Glomerular endothelial cell (primary cell): ENCODE measurements at places on chromosomes 11 and 22.

DNA sequence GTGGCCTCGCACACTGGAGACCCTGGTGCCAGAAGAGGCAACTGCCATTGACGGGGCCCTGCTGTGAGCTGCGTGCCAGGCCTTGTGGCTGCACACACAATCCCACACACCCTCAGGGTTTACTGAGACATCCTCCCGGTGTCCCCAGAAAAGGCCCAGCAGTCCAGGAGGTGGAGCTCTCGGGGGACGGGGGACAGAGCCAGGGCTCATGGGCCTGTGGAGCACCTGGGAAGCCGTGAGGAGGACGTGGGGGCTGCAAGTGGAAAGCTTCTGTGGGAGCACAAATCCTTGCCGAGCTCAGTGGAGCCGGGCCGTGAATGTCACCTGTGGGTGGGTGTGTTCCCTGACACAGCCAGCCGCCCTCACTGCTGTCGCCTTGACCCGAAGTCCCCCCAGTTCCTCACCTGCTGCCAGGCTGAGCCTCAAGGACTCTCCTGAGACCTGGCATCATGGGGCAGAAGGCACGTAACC lies 609.7 kb downstream of the TBC1D22A start:
- DNase-seq = no peak

DNA sequence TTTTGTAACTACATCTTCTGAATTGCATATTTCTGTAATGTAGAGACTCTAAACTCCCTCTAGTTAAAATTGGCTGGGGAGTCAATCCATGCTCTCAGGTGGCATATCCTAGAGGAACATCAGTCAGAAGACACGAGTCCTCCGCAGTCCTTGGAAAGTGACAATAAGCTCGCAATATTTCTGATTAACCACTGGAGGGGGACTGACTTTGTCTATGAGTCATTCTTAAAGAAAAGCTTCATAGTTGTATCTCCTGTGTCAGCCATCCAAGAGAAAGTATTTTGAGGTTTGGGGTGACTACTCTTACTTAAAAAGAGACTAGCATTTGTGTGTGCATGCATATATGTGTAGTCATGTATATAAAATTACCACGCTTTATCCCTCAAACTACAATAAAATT lies 60.2 kb downstream of the SLN start:
- no peak for DNase-seq

DNA sequence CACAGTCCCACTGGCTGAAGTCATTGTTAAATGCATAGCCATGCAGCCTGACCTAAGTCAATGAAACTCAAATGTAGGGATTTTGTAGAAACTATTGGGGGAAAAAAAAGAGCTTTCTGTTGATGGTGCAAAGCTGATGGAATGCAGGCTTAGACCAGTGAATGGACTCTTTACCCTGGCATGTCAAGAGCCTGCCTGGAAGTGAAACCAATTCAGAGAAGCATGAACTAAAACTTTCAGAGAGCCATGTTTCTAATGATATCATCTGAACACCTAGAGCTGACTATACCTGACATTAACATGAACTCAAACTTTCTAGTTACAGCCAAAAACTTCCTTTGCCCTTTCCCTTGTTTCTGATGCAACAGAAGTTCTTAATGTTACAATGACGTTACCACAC lies 89.0 kb downstream of the APIP start:
- DNase-seq = no peak

GRCh38 chr11:66429983-66430602 lies 8.6 kb downstream of the MRPL11 start:
- no peak for DNase-seq

DNA sequence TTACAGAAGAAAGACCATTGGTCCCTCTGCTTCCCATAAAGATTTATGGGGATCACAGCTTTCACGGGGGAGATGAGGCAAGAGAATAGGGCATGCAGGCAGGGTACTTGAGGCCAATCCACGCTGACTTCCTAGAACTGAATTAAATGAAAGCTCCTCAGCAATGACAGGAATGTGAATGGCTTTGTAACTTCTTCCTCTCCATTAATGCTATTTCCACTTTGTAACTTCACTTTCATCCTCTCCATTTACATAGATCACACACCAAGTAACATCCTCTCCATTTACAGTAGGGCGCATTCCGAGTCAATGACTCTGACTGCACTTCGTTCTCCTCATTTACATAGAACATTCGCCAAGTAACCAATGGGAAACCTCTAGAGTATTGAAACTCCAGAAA lies 89.8 kb downstream of the PIWIL4 start:
- DNase-seq = no peak

DNA sequence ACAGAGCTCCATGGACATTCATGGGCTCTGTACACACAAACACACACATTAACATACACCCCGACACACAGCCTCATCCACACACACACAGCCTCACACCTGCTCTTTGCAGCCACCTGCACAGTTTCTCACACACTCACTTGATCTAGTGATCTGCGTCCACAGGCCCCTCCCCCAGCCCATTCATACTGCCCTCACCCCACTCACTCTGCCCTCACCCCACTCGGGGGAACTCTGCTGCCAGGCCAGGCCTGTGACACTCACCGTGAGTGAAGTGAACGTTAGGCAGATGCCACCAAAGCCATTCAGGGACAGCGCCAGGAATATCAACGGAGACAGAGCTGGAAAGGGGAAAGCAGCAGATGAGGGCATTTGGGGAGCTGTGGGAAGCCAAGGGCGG lies 15.0 kb downstream of the SLC43A1 start:
- DNase-seq = no peak

GRCh38 chr11:62925308-62925707 lies 4.1 kb upstream of the CHRM1 start:
- no peak for DNase-seq

DNA sequence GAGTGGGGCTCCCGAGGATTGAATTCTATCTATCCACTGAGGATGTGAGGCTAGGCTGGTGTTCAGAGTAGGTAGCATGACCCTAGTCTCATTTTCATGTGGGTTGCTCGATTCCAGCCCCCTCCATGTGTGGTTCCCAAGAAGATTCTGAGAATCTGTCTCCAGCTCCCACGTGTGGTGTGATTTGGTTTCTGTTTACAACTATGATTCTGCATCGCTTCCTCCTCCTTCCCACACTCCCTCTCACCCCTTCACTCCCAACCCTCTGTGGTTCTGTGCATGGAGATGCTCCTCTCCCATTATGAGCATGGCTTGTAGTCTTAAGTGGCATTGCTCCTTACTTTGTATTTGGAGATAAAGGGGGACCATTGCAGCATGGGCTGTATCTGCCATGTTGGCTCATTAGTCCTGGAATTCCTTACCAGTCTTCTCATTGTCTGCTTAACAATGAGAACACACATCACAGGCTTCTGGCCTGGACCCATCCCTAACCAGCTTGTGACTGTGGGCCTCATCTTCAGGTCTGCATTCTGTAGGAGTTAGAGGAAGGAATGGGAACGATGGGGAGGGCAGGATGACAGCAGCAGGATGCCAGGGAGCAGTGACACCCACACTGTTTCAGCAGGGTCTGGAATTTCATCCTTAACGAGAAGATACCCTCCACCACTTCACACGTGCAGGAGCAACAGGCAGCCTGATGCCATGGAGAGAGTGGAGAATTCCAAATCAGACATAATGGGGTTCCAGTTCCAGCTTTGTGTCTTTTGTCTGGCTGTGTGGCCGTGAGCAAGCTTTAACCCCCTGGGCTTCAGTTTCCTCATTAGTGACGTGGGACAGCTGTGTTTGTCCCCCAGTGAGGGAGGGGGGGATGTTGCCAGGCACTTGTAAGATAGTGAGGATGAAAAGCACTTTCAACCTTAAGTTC lies 86.0 kb downstream of the CCDC81 start:
- DNase-seq = no peak

DNA sequence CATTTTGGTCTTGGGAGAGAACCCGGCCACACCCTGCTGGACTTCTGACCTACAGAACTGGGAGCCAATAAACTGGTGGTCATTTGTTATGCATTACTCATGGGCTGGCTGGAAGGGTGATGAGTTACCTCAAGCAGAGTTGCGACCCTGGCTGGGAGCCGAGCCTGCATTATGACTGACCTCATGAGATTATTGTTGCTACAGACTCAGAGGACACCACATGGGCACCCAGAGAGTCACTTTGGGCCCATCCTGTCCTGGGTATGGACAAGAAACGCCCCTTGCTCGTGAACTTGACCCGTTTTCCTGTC lies 531.7 kb downstream of the TBC1D22A start:
- no peak for DNase-seq

DNA sequence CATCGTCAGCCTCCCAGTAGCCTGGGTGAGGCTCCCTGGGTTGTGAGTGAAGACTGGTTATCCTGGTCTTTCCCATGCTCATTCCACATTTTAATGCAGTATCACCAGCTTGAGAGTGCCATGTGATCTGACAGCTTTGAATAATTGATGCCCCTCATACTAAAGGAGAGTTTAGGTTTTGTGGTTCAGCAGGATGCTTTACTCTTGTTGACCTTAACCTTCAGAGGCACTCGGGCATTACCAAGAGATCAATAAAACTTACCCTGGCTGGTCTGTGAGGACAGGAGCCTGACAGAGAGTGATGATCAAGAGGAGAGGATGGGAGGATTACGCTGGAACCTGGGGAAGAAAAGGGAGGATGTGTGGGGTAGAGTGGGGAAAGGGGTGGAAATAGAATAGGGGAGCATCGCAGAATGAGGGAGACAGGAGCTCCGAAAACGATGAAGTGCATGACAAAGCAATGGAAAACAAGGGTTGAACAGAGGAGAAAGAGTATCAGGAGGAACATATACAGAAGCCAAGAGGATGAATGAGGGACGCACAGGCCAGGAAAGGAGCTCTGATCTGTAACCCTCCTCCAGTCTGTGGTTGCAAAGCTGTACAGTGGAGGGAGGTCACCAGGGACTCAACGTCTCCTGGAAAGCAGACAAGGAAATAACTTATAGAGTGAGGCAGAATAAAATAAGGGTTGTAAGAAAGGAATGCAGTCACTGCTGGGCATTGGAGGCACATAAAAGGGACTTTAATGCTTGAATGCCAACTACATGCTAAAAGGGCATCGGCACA lies 594.5 kb downstream of the NTM start:
- DNase-seq = no peak

GRCh38 chr11:15863411-15863810 lies 492.9 kb downstream of the SOX6 start:
- no peak for DNase-seq

GRCh38 chr11:34480314-34480713 lies 33.3 kb downstream of the ELF5 start:
- DNase-seq = no peak

GRCh38 chr11:77072851-77073327 lies 6.1 kb downstream of the CAPN5 start:
- no peak for DNase-seq

DNA sequence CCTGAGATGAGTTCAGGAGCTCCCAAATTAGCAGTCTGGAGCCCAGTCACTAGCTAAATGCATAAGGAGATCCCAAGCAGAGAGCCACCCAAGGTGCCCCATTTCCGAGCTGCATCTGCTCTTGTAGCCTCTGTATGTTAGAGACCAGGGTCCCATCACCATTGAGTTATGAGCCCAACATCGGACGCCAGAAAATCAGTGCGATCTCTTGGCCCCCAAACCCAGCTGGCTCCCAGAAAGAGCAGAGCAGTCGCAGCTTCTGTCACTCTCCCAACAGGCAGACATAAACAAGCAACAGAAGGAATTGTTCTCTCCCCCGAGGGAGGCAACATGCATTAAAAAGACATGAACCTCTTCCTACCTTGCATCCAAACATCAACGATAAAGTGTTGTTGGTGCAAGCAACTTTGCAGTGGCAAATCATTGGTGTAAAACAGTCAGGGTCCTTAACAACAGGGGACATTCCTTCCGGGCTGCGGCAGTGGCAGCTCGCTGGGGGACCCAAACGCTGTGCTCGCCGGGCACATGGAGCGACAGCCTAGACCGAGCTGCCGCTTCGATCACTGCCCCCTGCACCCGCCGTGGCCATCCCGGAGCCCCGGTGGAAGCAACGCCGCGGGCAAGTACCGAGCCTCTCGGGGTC lies 907.1 kb downstream of the DLG2 start:
- no peak for DNase-seq

DNA sequence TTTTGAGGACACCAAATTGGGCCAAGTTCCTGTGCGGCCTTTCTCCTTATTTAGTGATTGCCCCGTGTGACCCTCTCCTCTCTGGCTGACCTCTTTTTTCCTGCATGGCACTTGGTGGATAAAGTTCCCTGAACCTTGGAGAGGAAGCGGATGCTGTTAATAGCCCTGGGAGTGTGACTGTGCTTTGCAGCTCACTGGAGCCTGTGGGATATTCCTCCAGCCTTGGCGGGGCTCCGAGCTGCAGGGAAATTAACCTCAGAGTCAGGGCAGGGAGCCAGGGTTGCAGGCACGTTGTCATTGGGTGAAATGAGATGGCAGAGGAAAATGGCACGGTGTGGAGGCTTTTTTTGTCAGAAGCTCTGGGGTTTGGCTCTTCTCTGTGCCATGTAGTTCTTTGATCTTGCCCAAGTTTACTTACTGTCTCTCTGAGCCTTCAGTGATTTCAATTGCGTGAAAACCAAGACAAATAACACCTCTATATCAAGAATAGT lies 965 bp downstream of the OR9Q1 start:
- DNase-seq = peak; percentile 92

DNA sequence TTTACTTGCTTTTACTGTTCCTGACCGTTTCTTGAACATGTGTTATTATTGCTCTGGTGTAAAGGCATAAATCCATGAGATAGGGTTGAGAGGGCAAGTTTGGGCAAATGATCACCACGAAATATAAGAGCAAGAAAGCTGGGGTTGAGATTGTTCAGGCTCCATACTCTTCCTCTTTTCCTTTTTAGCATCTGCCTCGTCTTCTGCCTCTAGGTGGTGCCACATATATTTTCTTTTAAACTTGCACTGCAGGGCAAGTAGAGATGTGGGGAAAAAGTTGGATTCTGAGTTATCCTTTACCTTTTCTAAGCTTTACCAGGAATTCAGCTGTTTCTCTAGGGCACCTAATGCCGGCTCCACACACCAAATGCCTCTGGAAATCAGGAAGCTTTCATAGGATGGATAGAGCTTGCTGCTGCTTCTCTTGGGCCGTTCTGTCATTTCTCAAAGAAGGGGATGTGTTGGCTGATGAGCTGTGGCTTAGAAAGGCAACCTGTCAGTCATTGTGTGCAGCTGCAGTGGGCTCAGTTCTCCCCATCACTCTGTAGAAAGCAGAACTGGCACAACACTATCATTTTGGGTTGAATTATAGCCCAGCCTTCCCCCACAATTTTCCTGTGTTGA lies 98.2 kb downstream of the LDLRAD3 start:
- no peak for DNase-seq

DNA sequence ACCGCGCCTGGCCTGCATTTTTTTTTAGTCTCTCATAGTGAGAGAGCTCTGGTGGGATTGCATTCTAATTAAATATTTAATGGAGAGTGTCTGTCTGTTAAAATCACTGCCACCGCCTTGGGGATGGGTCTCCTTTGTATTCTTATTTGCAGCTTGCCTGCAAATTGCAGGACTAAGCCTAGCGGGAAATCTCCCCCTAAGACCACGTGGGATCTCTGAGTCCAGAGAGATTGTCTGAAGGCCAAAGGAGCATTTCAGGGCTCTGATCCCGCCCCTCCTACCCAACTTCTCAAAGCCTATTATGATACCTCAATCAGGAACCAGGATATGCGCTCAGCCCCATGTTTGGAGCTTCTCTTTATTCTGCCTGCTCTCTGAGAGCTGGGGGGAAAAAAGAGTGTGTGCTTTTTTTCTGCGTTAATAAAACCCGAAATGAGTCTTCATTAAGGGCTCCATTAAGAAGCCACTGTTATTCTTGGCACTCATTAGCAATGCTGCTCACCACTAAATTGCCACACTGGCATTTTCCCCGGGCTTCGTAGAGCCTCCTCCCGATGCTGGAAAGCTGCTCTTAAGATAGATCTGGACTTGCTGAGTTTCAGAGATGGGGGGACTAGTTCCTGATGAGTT lies 92.9 kb upstream of the THY1 start:
- DNase-seq = no peak
